ENCODE measurements at places on chromosomes 4 and X.

- DNase-seq = no peak
Observed at GRCh38 chr4:1029529-1029928, 18.1 kb downstream of the FGFRL1 start.

- no peak for DNase-seq
Observed at GRCh38 chr4:138734746-138735145, 280.8 kb upstream of the NOCT start.

DNA sequence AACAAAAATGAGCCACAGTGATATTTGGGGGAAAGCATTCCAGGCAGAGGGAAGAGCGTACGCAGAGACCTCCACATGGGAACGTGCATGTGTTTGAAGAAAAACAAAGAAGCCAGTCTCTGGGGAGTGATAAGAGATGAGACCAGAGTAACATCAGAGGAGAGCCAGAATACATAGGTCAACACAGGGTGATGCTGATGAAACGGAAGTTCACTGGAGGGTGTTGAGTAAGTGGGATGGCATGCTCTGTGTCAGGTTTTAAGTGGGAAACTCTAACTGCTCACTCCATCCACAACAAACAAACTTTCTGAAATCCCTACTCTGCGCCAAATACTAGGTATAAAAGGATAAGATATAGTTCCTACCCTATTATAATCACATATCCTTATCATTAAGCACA is 110.0 kb downstream of the ARHGAP6 start:
- DNase-seq = no peak

- no peak for DNase-seq
Observed at GRCh38 chrX:129716507-129716906, 22.3 kb upstream of the XPNPEP2 start.

DNA sequence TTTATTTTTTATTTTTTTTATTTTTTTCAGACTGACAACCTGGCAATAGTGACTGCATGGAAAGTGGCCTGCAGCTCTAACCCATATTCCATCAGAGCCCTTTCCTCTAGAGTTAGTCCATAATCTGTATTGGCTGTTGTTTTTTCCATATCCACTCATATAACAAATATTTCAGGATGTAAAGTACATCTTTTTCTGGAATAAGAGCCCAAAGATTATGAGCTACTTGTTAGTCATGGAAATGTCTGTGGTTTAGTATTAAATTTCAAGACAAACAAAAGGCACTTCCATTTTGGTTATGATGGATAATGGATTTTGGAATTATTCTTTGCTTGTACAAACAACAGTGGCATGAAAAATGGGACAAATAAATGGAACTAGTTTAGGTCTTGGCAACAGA is 296.0 kb upstream of the HS3ST1 start:
- no peak for DNase-seq

GRCh38 chr4:19402581-19403065 is 849.1 kb upstream of the SLIT2 start:
- DNase-seq = no peak

DNA sequence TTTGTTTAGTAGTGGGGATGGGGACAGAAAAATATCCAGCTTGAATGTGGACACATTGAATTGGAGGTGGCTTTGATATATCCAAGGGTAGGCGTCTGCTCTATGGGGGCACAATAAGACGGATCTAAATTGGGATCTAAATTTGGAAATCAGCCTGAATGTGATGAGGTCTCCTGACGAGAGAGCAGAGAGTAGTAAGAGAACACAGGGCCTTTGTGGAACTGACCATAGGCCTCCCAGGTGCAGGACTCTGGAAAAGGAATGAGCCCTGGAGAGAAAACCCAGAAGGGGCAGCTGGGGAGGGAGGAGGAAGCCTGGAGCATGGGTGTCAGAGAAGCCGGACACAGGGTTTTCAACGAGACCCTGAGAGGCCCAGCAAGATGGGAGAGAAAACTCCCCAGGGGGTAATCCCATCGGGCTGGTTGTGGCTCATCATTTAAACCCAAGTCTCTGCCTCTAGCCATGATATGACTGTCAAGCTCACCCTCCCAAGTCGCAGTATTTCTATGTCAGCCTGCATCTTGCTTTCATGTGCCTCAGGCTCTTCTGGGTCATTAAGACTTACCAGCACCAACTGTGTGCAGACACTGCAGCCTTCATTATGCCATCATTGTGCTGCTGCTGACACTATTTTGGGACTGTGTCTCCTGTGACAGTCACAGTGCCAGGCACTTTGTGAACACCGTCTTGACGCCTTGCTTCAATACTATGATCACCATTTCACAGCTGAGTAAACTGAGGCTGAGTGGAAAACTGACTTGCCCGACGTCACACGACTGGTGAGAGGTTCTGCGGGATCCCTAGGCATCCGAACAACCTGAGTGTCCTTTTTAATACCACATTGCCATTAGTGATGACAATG is 57.1 kb downstream of the ANAPC4 start:
- no peak for DNase-seq

DNA sequence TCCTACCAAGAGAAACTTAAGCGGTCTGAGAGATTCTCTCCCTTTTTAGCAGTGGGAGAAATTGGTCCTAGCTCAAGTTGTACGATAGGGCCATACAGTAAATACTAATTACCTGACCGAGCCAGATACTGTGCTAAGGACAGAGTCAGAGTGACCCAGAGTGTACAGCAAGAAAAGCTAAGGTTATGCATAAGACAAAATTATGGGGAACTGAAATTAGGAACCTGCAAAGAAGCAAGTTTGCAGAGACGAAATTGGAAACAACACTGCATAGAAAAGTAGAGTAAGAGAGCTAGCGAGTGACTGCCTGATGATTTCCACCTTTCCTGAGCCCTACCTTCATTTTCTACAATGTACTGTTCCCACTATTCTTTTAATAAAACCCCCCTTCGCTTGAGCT is 278.1 kb downstream of the NKX6-1 start:
- no peak for DNase-seq

DNA sequence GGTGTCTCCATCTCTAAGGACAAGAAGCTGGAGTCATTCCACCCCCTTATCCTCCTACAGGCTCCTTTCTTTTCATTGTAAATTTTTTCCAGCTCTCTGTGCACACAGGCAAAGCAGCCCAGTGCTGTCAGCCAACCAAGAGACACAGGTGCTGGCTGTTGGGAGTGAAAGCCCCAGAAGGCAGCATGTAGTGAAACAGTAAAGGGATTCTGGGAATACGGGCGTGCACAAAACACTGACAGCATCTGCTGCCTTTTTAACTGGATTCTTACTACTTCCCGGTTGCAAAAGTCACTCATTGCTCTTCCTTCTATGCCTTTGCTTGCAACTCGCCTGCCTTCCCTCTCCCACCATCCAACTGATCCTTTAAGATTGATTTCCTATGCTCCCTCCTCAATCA is 208.6 kb upstream of the PRPS2 start:
- DNase-seq = no peak

GRCh38 chrX:120377179-120377578 is 15.3 kb downstream of the ATP1B4 start:
- no peak for DNase-seq

DNA sequence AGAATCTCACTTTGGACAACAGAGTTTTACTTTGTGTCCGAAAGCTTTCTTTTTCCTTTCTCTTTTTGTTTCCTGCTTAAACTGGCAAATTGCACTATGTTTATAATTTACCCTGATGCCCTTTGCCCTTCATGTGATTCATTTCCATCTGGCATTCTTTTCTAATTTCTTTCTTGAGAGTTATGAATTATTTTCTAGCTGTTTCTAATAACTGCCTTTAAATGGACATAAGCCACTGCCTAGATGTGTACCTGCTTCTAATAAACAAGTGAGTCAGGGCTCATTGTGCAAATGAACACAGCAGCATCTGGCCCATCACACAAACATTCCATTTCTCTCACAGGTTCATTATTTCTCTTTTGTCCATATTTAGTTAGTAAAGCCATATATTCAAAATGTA is 242.3 kb upstream of the GPRIN3 start:
- no peak for DNase-seq

GRCh38 chr4:168876106-168876505 is 133.9 kb downstream of the CBR4 start:
- no peak for DNase-seq

DNA sequence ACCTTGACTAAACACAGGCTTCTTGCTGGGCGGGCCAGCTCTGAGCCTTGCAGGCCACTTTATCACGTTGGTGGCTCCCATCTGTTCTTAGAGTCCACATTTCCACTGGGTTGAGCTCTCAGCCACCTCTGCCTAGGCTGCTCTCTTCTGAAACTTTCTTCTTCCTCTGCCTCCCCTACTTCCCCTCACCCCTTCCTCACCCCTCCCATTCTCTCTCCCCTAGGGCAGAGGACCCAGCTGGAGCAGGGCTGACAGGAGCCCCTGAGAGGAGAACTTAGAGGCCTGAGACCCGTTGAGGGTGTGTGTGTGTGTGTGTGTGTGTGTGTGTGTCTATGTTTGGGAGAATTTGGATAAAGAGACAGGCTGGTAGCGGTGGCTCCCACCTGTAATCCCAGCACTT is 19.9 kb upstream of the TMSB4X start:
- DNase-seq = no peak

- DNase-seq = no peak
Observed at GRCh38 chr4:120617171-120617570, 305.4 kb downstream of the PRDM5 start.

GRCh38 chr4:138097912-138098600 is 144.1 kb downstream of the SLC7A11 start:
- no peak for DNase-seq
